RPMI7951 (cell line): ENCODE measurements at places on chromosomes 7 and 10. TPM values are rescaled to one million over a fixed set of nuclear protein-coding genes. Genes with fewer than 3 reads are reported as not detected.

Gene BTBD16
- not detected in 2 replicates for total RNA-seq

GRCh38 chr10:184911-185310, 49.7 kb downstream of the ZMYND11 start:
- peak; percentile 51 for DNase-seq

Gene KIF20B
- total RNA-seq, result 39.0 and 54.2 TPM in 2 replicates

DNA sequence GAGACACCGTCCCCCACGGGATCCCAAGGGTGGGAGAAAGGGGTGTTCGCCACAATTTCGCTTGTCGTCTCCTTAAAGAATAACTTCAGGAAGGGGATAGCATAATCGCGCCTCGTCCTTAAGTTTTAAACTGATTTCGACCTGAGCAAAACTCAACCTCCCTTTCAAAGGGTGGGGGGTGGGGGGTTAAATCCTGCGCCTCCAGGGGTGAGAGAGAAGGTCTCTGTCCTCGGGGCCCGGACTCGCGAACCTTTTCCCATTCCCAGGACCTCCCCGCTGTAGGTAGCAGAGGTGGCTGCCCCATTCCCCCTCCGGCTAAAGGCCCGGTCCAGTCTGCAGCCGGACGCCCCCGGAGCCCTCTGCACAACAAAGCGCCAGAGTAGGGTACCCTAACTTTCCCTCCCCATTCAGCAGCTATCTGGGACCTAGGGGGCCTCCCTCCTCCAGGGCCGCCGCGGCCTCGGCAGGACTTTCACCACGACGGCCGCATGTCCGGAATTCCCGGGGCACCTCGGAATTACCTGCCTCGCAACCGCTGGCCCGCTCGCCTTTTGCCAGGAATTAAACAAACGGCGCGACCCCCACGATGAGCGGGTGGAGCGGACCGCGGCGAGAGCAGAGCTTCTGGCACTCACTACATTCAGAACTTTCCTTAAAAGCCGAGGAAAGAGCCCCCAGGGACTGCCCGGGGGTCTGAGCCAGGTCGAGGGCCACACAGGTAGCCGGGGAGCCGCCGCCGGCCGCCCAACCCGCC, 1.7 kb downstream of the CDK6 start:
- no peak for DNase-seq

DNA sequence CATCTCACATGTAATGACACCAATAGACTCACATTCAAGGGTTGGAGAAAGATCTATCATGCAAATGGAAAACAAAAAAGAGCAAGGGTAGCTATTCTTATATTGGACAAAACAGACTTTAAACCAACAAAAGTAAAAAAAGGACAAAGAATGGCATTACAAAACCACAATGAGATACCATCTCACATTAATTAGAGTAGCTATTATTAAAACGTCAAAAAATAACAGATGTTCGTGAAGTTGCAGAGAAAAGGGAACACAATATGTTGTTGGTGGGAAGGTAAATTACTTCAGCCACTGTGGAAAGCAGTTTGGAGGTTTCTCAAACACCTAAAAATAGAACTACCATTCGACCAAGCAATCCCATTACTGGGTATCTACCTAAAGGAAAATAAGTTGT, 197.0 kb downstream of the SNX13 start:
- no peak for DNase-seq

Gene KIF11
- 58.1 and 66.2 TPM in 2 replicates for total RNA-seq

GRCh38 chr7:134618756-134619530, 27.7 kb upstream of the BPGM start:
- DNase-seq, result peak; percentile 72

DNA sequence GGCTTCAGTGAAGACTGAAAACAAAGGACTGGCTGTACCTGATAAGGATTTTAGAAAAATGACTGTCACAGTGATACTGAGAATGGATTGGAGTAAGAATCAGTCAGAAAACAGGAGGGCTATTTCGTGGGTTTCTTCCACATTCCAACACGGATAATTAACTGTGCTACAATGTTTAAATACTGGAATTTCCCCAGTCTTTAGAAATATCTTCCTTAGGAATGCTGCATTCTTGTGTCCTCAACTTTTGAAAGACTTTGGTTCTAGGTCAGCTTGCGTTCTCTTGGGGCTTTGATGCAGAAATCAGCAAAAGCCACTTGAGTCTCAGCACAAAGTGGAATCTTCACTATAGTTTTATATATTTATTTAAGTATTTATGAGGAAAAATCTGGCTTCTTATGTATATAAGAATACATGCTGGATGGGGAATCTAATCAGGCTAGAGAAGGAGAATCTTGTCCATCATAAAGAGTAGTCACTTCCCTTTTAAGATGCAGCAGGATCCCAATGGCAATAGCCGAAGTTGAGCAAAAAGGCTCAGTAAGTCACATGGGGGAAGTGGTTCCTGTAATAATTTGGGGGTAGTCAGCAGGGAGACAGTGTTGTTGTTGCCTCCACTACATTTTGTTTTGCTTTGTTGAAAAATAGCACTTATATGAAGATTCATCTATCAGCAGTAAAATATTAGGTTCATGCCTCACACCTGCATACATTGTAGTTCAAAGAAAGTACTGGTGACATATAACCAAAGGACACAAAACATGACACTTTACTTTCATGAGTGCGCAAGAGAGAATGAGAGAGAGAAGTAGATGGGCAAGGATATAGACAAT, 86.0 kb downstream of the CH25H start:
- peak; percentile 17 for DNase-seq
